ENCODE measurements at places on chromosomes 6 and 20. TPM values are rescaled to one million over a fixed set of nuclear protein-coding genes. Genes with fewer than 3 reads are reported as not detected.
A peak's percentile ranks its signal among the peaks of the same experiment; 100 is the strongest.

Gene CHRNA4
- total RNA-seq = 13.8 TPM

Gene TRIM15
- total RNA-seq = not detected

Gene UST
- 15.4 TPM for total RNA-seq

DNA sequence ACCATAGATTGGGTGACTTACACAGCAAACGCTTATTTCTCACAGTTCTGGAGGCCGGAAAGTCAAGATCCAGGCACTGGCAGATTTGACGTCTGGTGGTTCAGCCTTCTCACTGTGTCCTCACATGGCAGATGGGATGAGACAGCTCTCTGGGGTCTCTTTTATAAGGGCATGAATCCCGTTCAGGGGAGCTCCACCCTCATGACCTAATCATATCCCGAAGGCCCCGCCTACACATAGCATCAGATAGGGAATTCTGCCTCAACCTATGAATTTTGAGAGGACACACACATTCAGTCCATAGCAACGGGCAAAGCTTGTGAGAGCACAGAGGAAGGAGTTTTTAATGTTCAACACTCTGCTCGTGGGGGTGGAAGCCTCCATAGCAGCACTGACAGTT is 27.5 kb downstream of the DAAM2 start:
- no peaks in the 10 kb centered on the region for H3K27me3 ChIP-seq
- peak overlapping the region; percentile 90 for H3K27ac ChIP-seq
- peaks cover 71% of the 10 kb centered on the region for H3K4me1 ChIP-seq
- H3K4me3 ChIP-seq = peak overlapping the region; percentile 30
- H3K36me3 ChIP-seq = no peaks in the 10 kb centered on the region
- DNase-seq = no peak

All from spleen (tissue), 13 donors.